Neural progenitor cell (in vitro differentiated cells): ENCODE measurements at places on chromosomes 1 and 21. TPM values are rescaled to one million over a fixed set of nuclear protein-coding genes. Genes with fewer than 3 reads are reported as not detected.

DNA sequence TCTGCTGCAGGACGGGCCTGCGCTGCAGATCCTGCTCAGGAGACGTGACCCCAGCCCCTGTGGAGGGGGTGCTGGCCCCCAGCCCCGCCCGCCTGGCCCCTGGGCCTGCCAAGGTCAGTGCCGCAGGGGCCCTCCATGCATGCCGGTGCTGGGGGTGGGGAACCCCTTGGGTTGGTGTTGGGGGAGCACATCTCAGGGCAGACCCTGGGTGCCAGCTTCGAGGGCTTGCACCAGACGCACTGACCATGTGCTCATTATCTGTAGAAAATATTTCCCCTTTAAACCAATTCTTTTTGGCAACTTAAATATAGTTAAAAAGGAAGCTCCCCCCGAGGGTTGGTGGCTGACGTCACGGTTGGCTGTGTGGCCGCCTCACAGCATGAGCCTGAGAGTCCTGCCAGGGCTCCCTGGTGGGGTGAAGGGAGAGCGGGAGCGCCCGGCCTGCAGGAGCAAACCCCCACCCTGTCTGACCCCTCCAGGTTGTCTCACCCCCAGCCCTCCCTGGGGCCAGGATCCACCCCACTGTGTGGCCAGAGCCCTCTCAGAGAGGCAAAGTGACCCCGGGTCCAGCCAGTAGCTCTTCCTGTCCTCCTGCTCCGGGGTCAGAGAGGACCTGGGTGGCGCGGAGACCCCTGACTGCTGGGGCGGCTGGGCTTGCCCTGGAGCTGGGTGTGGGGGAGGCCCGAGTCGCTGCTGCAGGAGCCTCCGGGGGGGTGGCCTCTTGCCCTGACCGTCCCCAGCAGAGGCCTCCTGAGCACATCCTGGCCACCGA, 5.3 kb upstream of the PFKL start:
- no peak for DNase-seq

GRCh38 chr21:40835184-40835694, 11.7 kb downstream of the DSCAM start:
- DNase-seq, result no peak

GRCh38 chr1:187157115-187157514, 328.4 kb downstream of the PLA2G4A start:
- DNase-seq, result no peak

ORC1 gene
- 42.4 and 47.4 TPM in 2 replicates for total RNA-seq

GRCh38 chr1:66274634-66275033, 259.3 kb upstream of the SGIP1 start:
- DNase-seq, result no peak

DNA sequence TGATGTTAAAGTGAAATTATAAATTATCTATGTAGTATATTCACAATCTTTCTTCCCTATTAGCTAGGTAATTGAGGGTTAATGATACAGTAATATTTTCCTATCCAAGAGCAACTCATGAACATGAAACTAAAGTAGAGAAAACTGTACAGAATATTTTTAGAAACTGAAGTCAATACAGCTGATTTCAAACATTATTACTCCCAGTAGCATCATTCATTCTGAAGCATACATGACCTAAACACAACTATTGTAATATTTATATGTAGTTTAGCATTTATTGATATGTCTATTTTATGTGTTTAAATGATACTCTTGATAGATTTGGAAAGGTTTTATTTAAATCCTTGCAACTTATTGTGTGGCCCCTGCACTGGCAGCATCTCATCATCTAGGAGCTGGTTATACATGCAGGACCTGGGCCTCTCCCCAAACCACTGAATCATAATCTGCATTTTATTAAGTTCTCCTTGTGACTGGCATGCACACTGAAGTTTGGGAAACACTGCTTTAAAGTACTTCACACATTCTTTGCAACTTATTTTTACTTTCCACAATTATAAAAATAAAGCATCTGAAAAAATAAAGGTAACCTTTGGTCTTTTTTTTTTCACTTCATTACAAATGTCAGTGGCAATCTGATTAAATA, 199.9 kb downstream of the LRRC40 start:
- DNase-seq, result no peak

DNA sequence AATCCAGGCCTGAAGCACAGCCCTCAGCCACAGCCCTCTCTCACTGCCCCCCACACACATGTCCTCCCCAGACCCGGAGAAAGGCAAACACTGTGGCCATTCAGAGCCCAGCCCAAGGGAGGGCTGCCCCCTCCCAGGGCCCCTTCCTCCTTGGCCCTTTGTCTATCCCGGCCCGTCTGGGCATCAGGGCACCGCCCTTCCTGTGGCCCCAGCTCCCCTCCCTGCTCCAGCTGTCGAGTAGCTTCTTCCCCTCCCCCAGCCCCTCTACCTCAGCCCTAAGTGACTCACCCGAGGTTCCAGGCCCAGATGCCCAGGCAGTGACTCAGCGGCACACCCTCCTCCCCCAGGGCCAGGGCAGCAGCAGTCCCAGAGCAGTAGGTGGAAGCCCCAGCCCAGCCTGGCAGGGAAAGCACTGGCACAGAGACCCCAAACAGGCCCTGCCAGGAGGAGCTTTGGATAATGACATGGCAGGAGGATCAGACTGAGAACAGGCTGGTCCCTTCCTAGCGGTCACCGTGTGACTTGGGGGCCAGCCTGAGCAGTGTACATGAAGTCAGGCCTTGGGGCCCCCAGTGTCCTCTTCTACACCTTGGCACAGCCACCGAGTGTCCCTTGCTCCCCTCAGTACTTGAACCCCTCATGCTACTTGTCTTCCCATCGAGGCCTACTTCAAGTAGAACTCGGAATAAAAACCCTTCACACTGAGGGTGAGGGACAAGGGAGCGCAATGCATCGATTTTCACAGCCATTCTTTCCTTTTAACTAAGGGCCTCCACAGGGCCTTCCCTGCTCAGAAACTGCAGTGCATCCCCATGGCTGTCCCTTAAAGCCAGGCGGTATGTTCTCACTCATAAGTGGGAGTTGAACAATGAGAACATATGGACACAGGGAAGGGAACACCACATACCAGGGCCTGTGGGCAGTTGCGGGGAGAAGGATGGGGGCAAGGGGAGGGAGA, 1.0 kb upstream of the S100A2 start:
- peak; percentile 56 for DNase-seq

CHIA gene
- not detected in 2 replicates for total RNA-seq

- DNase-seq, result no peak
Measured at GRCh38 chr1:59521456-59521855, 224.6 kb downstream of the FGGY start.

- DNase-seq, result no peak
Measured at GRCh38 chr21:43684424-43684823, 25.1 kb downstream of the RRP1B start.

GRCh38 chr21:46368533-46369285, 44.8 kb downstream of the PCNT start:
- DNase-seq, result no peak

- DNase-seq, result no peak
Measured at GRCh38 chr1:64828829-64829228, 84.0 kb downstream of the RAVER2 start.

GRCh38 chr1:48873944-48874343, 97.3 kb upstream of the BEND5 start:
- DNase-seq, result peak; percentile 46

IL20 gene
- total RNA-seq, result not detected in 2 replicates

ZNF697 gene
- total RNA-seq, result 8.3 and 9.8 TPM in 2 replicates

GFI1 gene
- total RNA-seq, result 0.12 TPM in 1 of 2 replicates, not detected in the other

PRKCZ gene
- total RNA-seq, result 33.4 and 47.2 TPM in 2 replicates

- DNase-seq, result no peak
Measured at GRCh38 chr21:46247699-46248421, 19.3 kb upstream of the LSS start.

KRTAP11-1 gene
- total RNA-seq, result not detected in 2 replicates

DNA sequence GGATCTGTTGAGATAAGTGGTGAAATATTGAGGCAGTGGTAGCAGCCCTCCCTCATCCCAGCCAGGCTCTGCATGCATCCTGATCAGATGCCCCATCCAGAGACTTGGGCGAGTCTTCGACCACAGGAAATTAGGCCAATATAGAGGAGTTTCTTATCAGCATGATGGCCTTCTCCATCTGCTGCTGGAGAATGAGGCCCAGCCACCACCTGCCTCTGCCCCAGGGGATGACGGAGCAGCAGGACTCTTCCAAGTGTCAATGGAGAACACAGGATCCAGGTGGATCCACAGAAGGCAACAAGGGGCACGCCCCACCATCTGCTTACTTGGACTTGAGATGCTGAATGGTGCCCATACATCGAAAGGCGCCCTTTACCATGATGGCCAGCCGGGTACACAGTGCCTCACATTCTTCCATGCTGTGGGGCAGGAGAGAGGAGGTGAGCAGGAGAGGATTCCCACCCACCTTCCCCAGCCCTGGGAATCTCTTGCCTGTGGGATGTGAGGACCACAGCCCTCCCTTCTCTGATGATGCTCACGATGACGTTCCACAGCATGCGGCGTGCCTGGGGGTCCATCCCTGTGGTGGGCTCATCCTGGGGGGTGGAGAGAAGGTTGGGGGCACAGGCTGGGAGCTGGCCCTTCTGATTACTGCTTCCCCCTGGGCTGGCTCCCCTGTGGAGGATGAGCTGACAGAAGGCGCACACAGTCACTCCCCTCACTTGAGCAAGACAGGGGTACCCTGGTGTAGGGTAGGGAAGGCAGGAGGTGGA, 91.5 kb upstream of the GCLM start:
- DNase-seq, result no peak

ETNK2 gene
- 5.3 and 17.6 TPM in 2 replicates for total RNA-seq

GRCh38 chr1:38064197-38064903, 17.8 kb upstream of the POU3F1 start:
- peak; percentile 62 for DNase-seq

GRCh38 chr1:16120940-16121410, 34.9 kb downstream of the EPHA2 start:
- no peak for DNase-seq

GRCh38 chr1:204469304-204469703, 25.3 kb downstream of the PIK3C2B start:
- DNase-seq, result no peak

DNA sequence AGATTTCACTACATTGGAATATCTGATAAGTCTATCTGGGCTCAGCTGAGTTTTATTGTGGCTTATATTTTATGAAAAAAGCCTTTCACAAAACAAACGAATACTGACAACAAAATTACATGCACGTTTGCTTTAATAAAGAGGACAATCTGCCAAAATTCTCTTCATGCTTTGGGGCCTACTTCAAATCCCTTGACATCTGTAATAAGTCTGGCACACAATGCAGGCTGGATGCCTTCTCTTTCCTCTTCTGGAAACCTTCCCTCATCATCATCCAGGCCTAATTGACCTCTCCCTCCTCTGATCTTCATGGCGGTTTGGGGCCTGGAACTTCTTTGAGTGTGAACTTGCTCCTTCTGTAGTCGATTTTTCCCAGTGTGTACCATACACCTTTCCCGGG, 70.3 kb downstream of the MAP10 start:
- DNase-seq, result no peak

- DNase-seq, result no peak
Measured at GRCh38 chr1:162327788-162328165, 48.9 kb downstream of the SPATA46 start.

DNA sequence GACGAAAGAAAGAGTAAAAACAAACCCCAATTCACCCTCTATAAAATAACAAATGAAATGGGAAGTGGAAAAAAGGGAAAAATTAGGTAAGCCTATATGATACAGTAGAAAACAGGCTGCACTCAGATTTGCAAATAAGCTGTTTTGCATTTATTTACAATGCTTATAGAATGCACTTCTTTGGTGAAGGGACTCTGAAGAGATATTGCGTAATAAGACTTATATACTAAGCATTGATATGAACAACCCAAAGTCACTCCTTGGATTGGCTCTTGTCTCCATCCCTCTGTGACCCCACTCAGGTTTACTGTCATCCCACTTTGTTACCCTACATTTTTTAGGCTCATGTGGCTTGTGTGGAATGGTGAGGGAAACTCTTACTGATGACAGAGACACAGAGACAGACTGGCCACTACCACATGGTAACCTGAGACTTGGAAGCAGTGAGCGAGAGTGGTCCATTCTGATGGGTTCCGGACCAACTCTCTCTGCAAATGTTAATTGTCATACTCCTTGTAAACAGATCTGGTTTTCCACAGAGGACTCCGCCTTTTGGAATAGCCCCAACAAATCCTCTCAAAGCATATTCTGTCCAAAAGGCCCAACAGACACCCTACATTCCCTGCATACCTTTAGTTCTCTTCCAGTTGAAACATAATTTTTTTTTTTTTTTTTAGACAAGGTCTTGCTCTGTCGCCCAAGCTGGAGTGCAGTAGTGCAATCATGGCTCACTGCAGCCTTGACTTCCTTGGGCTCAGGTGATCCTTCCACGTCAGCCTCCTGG, 11.0 kb downstream of the GSTM5 start:
- DNase-seq, result no peak

GRCh38 chr1:176904057-176904751, 260.3 kb downstream of the ASTN1 start:
- DNase-seq, result peak; percentile 33

DNA sequence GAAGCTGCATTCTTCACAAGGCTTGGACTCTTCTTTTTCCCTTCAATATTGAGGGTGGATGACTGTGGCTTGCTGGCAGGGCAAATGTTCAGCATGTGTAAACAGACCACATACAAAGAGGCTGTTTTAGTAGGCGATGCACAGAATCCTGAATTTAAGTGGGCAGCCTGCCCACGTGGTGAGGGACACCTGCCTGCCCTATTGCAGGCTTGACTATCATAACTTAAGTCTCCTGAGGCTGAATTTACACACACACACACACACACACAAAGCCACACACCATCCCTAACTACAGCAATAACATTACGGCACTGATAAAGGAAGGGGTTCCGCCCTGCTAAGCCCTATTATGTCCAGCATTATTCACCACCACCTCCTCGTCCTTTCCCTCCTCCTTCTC, 15.9 kb downstream of the SYT2 start:
- DNase-seq, result no peak

- DNase-seq, result peak; percentile 75
Measured at GRCh38 chr1:114152508-114153260, 985 bp downstream of the SYT6 start.

DNA sequence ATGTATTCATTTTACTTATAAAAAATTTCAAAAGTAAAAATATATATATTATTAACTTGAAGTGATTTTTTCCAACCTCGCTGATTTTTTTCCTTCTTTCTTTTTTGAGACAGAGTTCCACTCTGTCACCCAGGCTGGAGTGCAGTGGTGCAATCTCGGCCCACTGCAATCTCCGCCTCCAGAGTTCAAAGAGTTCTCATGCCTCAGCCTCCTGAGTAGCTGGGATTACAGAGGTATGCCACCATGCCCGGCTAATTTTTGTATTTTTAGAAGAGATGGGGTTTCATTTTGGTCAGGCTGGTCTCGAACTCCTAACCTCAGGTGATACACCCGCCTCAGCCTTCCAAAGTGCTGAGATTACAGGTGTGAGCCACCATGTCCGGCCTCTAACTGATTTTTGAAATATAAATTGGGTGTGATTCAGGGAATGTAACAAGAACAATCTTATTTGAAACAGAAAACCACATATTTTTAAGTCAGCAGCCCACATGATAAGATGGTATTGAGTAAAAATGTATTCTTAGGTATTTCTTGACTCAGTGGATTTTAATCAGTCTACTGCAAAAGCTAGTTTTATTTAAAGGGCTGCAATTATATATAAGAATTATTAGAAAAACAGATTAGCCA, 30.0 kb downstream of the ZBTB8B start:
- no peak for DNase-seq

GRCh38 chr1:164770131-164770529, 211.1 kb downstream of the PBX1 start:
- no peak for DNase-seq

ERICH3 gene
- 0.03 TPM in 1 of 2 replicates, not detected in the other for total RNA-seq

GRCh38 chr1:82177192-82177591, 376.5 kb downstream of the ADGRL2 start:
- DNase-seq, result no peak

- DNase-seq, result no peak
Measured at GRCh38 chr1:179208681-179209477, 20.6 kb downstream of the ABL2 start.

TNFRSF4 gene
- total RNA-seq, result 0.09 TPM in 1 of 2 replicates, not detected in the other
